T-helper 2 cell (primary cell): ENCODE measurements at places on chromosomes 7 and 10.

- no peak for DNase-seq
These were observed 72.4 kb downstream of the LMBR1 start for GRCh38 chr7:156820445-156821063.

DNA sequence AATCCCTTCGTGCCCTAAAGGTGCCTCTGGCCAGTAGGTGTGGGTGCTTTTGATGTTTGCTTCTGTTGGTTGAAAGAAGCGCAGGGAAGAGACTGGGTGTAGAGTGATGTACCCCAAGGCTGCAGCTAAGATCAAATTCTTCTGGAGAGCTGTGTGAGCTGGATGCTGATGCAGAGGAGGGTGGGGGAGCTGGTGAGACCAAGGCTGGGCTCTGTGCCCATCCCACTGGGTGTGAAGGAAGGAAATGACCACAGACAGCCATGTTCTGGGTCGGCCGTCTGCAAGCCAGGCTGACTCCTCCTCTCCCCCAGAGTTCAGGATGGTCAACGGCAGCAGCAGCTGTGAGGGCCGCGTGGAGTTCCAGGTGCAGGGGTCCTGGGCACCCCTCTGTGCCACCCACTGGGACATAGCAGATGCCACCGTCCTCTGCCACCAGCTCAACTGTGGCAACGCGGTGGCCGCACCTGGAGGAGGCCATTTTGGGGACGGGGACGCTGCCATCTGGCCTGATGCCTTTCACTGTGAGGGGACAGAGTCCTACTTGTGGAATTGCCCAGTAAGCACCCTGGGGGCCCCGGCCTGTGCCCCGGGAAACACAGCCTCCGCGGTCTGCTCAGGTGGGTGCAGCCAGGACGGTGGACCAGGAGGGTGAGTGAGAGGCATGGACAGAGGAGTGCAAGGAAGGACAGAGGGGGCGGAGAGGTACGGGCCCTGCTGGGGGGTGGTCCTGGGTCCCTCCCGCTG lies 5.1 kb downstream of the SCART1 start:
- no peak for DNase-seq

GRCh38 chr10:82874671-82875070 lies 999.7 kb downstream of the NRG3 start:
- no peak for DNase-seq

GRCh38 chr10:77685432-77685831 lies 47.8 kb upstream of the KCNMA1 start:
- no peak for DNase-seq

GRCh38 chr7:9761224-9761623 lies 1212.4 kb upstream of the PHF14 start:
- DNase-seq, result no peak

- no peak for DNase-seq
These were observed 7.8 kb upstream of the POR start for GRCh38 chr7:75906991-75907667.

- DNase-seq, result no peak
These were observed 22.9 kb upstream of the CAMK2B start for GRCh38 chr7:44348300-44348699.

DNA sequence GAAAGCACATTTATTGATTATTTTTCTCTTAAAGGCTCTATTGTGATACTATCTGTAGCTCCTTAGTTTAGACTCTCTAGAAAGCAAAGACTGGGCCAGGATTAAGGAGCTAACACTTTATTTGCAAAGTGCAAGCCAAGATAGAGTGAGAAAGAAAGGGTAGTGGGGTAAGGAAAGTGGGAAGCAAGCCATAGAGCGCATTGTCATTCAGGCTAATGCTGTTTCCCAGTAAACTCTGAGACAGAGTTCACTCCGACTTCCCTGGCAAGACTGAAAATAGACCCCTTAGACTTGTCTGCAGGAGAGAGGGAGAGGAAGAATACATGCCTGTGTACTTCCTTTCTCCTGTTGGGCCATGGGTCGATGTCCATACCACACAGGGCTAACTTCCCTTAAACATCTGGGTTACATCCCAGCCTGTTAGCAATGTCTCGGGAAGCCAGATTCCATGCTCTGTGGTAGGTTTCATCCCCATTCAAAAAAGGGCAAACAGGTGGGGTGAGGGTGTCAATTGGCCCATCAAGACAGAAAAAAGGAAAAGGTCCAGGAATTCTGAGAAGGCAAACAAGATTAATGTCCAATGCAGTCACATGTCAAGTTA lies 875.8 kb upstream of the CELF2 start:
- no peak for DNase-seq

- DNase-seq, result no peak
These were observed 124.6 kb upstream of the CDK13 start for GRCh38 chr7:39825401-39825980.

DNA sequence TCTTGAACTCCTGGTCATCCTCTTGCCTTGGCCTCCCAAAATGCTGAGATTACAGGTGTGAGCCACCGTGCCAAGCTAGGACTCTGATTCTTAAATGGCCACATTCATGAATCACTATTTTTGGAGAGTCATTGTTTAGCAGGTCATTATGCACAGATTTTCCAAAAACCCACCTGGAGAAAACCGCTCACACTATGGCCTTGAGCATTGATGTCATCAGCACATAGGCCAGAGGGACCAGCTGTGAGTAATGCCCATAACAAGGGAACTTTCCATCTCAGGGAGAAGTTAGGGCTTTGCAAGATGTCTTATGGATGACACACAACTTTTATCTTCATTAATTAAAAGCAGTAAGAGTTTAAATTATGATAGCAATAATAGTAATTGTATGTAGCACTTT lies 86.4 kb upstream of the KIF5B start:
- no peak for DNase-seq

DNA sequence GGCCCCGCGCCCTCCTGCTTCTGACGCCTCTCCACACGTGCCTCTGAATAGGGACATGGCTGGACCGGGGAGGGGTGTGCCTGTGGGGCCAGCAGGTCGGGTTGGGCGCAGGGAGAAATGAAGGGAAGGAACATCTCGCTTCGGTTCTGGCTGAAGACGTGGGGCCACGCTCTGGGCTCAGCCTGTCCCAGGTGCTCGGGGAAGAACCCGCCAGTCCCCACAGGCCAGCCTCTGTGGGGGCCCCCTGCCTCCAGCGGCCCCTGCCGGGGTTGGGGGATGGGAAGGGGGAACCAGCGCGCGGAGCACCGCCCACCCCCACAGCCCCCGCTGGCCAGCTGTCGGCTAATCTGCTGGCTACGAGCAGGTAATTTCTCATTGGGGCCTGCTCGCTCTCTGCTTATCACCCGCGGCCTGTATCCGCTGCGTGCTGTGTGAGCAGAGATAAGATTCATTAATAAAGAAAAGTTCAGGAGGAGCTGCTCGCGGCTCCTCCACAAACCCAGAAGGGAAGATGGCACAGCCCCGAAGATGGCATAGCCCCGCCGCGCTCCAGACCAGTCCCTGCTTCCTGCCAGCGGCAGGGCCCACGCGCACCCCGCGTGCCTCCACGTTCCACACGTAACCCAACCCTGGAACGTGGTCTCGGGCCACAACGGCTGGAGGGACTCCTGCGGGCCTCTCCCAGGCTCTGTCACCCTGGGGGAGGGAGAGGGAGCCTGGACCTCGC lies 186.2 kb downstream of the ELFN1 start:
- DNase-seq, result no peak

DNA sequence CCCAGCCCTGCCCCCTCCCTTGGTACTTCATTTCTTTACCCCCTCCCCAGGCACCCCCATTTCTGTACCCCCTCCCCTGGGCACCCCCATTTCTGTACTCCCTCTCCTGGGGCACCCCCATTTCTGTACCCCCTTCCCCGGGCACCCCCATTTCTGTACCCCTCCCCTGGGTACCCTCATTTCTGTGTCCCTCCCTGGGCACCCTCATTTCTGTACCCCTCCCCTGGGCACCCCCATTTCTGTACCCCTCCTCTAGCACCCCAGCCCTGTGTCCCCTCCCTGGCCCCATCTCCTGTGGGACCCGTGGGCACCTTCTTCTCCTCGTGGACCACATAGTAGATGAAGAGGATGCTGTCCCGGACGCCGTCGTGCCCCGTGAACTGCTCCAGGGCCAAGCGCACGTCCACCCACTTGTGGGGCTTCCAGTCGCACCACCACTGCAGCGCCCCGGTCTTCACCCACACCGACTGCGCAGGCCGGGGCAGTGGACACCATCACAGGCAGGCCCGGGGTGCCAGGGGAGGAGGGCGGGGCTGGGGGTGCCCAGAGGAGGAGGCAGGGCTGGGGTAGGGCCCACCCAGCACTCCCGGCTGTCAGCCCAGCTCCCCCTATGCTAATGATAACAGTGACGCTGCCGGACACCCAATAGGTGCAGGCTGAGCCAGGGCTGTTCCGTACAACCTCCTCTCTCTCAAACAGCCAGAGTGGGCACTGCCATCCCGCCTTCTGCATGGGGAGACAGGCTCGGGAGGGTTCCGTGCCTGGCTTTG lies 20.4 kb downstream of the TECPR1 start:
- DNase-seq, result no peak

DNA sequence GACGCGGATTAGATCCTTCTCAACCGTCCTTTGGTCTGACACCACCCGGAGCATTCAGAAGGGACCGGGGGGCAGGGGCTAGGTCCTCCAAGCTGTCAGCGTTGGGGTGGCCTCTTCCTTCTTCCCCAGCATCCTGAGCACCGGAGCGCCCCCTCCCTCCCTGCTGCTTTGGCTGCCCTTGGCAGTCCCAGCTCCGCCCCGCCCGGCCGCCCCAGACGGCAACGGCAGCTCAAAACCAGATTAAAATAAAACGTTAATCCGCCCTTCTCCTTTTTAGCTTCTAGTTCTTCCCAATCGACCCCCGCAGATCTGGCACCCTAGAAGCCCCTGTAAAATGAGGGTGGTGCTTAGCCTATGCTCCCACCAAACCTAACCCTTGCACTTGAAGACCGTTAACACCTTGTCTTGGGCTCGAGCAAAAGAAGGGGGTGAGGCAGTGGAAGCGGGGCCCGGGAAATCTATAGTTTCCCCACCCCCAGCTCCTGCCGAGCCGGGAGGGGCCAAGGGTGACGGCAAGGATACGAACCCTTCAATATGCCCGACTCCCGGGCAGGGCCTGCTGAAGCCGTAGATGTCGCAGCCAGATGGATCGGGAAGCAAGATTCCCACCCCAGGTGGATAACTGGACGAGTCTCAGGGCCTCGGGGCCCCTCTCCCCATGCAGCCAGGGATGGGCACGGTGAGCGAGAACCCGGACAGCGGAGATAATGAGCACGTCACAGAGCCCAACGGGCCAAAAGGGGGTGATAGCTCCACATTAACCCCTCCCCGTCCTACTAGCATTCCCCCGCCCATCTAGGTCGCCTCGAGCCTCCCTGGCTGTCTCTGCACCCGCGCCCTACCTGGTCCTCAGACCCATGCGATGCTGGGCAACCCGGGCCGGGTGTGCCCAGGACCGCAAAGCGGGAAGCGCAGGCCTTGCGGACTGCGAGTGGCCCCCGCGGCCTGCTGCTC lies 169.7 kb downstream of the NRF1 start:
- no peak for DNase-seq

GRCh38 chr7:19114551-19114855 lies 2.9 kb downstream of the TWIST1 start:
- no peak for DNase-seq

DNA sequence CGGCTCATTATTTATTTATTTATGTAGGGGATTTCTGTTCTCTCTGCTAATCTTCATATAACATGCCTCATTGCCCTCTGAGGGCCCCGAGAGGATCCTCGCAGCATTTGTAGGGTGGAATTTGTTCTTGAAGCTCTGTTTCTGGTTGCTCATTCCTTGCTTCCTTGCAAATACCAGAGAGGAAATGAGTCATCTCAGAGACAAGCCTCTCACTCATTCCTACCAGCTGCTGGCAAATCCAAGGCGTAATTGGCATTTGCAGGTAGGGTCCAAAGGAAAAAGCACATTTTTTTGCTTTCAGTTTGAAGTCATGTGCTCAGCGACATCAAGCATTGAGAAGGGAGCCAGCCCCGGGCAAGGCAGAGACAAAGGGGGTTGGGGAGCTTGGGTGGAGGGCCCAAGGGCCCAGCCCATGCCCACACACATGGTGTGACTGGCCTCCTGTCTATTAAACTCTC lies 501.6 kb downstream of the GALNT17 start:
- no peak for DNase-seq

GRCh38 chr10:19683356-19683755 lies 132.9 kb upstream of the PLXDC2 start:
- no peak for DNase-seq

DNA sequence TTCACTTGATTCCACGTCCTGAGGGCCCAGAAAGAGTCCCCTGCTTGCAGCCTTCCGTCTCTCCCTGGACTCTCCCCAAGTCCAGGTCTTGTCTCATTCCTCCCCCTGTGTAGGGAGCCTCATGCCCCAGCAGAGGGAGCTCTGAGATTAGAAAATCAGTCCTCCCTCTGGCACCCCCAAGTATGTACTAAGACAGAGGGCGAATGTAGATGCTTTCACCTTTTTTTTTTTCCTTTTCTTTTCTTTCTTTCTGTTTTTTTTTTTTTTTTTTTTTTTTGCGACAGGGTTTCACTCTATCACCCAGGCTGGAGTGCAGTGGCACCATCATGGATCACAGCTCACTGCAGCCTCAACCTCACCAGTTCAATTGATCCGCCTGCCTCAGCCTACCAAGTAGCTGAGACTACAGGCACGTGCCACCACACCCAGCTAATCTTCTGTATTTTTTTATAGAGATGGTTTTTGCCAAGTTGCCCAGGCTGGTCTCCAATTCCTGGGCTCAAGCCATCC lies 10.3 kb downstream of the SFXN3 start:
- no peak for DNase-seq

- no peak for DNase-seq
These were observed 49.6 kb downstream of the MAGI2 start for GRCh38 chr7:79403879-79404278.

- no peak for DNase-seq
These were observed 10.6 kb upstream of the CPVL start for GRCh38 chr7:29156907-29157452.

DNA sequence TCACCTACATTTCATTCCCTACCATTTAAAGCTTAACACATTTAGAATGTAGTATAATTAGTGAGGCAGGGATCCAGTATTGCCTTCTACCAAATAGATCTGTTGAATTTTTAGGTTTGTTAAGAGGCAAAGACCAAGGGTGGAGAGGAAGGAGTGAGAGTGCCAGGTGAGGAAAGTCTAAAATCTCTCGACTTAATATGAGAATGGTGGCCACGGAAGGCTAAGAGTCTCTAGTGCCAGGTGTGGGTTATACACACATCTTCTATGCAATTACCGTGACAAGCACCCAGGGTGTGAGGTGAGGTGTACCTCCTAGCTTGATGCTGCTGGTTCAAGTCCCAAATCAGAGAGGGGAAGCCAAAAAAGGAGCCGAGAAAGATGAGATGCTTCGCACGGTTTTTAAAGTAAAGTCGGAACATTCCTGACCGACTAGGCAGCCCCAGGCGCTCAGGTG lies 439 bp downstream of the IQUB start:
- DNase-seq, result no peak

DNA sequence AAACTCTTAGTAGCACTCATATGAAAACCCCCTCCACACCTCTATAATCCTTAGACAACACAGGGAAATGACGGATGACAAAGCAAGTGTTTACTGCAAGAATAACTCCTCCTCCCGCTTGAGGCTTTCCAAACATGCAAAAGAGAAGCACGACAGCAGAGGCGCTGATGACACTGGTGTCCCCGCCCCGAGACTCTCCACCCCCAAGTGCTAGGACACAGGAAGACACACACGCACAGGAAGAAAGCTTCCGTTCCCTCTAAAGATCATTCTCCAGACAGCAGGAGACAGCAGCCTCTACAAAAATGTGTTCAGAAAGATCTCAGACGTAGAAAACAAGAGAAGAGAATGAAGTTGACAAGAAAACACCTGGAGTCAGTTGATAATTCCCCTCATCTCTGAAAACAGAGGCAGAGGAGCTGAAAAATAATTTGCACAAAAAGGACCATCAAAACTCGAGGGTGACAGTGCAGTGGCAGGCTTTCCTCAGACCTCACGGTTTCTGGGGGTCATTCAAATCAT lies 90.2 kb downstream of the DLG5 start:
- DNase-seq, result peak; percentile 91

- DNase-seq, result no peak
These were observed 2.9 kb upstream of the MIOS start for GRCh38 chr7:7563813-7564212.
